ENCODE measurements at places on chromosomes 1 and 21. TPM values are rescaled to one million over a fixed set of nuclear protein-coding genes. Genes with fewer than 3 reads are reported as not detected.

Gene SLC44A3
- not detected for total RNA-seq

- no peak for DNase-seq
These were observed 207.9 kb downstream of the PAPPA2 start for GRCh38 chr1:176670853-176671252.

- no peak for DNase-seq
These were observed 6.7 kb upstream of the PTGER3 start for GRCh38 chr1:71054281-71054731.

- no peak for DNase-seq
These were observed 1.4 kb upstream of the KCNJ6 start for GRCh38 chr21:37917612-37918011.

GRCh38 chr1:112720800-112721199, 5.7 kb upstream of the PPM1J start:
- no peak for DNase-seq

Gene GART
- total RNA-seq = 187 TPM

DNA sequence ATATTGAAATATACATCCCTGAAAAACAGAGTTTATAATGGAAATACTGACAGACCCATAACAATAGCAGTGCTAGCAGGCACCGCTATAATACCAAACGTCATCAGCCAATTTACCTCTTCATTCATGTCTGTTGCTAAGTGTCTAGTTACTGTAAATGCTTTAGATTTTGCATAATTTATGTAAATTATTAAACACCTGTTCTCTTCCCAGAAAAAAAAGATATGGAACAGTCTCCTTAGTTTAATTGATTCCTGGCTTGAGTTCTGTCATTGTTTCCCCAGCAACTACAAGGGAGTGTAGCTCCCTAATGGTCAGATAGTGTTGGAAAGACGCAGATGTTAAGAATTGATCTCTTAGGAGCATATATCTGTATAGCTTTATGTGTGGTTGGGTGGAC, 817.9 kb upstream of the ADGRL2 start:
- DNase-seq = no peak

- DNase-seq = no peak
These were observed 63.7 kb downstream of the MATN1 start for GRCh38 chr1:30659702-30660101.

GRCh38 chr1:212962509-212962908, 12.2 kb downstream of the VASH2 start:
- no peak for DNase-seq

GRCh38 chr1:18962855-18963737, 6.6 kb upstream of the IFFO2 start:
- no peak for DNase-seq

GRCh38 chr1:8357329-8358101, 39.6 kb downstream of the SLC45A1 start:
- no peak for DNase-seq

DNA sequence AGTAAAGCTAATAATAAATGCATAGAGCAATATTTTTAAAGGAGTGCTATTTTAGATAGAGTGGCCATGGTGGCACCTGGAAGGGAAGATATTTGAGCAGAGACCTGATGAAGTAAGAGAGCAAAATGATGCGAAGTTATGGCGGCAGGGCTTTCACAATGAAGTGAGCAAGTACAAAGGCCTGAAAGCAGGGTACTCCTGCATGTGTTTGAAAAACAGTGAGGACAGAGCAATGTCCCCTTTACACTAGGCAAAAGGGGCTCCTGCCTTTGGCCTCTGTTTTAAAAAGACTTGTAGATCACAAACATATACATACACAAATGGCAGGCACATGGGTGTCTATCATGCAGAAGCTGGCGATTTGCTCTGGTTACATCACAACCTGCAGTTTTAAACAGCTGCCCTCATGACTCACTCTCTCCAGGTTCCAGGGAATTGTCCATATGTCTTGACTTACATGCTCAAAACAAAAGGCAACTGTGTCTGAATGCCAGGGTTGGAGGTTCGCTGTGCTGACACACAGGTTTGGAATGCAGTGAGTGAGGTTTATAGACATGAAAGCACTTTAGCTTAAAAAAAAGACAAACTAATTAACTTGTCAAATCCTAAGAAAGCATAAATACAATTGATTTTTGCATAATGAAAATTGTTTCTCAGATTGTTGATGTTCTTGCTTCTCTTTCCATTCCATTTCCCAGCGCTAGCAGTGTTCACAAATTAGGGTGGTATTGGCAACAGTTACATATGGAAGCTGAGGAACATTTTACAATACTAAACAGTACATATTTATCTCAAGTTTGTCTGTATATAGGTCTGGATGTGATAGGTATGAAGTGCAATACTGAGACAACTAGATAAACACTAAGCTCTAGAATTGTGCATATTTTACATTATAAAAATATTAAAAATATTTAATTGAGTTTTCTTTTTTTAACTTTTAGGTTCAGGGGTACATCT, 313.9 kb downstream of the BARHL2 start:
- DNase-seq = no peak

- no peak for DNase-seq
These were observed 121.9 kb downstream of the CYYR1 start for GRCh38 chr21:26451081-26451740.

Gene LIPI
- total RNA-seq = not detected

DNA sequence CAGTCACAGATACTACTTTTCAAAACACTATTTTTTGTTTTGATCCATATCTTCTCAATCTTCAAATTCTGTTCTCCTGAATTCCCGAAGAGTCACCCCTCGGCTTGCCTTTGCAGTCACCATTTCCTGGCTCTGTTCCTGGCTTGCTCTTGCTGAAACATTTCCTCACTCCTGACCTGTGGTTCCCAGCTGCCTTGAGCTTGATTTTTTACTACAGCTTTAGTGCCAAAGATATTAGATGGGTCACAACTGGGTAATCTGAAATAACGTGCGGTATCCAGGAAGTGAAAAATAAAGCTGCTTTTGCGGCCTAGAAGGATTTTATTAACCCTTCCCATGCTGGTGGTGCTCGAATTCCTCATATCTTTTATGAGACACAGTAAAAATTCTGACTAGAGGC, 318.8 kb downstream of the PCP4 start:
- no peak for DNase-seq

GRCh38 chr21:42311816-42312625, 3.2 kb downstream of the TFF3 start:
- no peak for DNase-seq

DNA sequence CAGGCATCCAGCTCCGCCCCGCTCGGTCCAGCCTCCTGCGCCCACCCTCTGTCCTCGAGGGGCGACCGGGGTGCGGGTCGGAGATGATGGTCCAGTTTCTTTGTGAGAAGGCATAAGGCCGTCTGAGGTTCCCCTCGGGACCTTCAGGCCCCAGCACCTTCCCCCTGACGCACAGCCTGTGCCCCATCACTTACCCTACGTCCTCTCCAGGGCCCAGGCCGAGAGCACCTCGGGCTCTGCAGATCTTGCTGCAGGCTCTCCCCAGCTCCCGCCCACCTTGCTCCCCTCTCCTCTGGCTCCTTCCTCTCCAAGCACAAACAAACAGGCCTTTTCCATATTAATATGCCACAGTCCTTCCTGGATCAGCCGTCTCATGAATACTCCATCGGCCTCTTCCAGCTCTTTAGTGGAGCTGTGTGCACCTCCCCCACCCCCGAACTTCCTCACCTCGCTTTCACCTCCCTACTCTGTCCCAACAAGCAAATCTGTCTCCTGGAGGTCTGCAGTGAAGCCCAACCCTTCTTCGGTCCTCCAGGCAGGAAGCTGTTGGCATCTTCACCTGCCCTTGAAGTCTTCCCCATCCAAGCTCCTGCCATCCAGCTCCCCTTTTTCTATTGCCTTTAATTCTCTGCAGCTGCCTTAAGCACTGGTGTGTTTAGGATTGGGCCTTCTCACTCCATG, 448 bp upstream of the COL9A2 start:
- no peak for DNase-seq

Gene ZNF648
- total RNA-seq = 0.12 TPM

DNA sequence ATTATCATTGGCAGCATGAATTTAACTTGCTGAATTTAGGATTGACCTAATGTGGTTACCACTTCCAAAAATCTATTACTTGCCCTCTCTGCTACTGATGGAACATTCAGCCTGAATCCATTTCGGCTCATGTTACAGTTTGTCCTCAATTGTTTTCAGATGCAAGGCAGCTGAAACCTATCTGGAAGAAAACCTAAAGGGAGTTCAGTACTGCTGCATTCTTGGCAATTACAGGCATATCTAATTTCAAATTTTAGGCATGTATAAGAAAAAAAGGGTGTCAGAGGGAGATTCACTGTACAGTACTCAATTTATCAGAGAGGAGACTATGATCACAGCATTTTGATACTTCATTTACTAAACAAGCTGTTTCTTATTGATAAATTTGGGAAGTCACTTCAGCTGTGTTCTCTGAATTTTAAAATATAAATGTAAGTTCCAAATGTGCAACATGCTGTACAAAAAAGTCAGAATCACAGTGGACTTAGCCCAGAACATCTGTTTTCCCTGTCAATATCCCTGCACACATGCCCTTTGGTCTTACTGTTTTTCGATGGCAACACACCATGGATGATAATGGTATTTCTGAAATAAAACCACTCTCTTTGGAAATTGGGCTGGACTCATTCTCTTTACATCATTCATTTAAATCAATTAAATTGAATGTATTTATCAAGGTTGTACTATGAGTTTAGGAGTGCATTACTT, 651.6 kb upstream of the ADGRL4 start:
- DNase-seq = no peak

Gene IPO13
- total RNA-seq = 16.0 TPM

DNA sequence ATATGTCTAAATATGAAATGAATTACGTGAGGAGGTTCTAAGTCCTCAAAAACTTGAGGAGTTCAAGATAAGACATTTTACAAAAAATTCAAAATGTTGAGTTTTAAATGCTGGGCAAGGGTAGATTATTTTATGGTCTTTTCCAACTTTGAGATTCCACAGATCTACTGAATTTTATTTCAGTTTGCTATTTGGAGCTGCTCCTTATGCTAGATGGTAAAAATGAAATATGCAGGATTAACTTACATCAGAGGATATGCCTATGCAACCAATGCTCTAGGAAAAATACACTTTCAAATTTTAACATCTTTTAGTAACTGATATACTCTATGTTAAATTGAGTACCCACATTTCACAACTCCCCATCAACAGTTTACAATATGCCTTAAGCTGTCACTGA, 83.1 kb downstream of the SCMH1 start:
- no peak for DNase-seq

Gene ETV3L
- not detected for total RNA-seq

Gene C4BPB
- total RNA-seq = 8.9 TPM

Gene LCE2D
- not detected for total RNA-seq

DNA sequence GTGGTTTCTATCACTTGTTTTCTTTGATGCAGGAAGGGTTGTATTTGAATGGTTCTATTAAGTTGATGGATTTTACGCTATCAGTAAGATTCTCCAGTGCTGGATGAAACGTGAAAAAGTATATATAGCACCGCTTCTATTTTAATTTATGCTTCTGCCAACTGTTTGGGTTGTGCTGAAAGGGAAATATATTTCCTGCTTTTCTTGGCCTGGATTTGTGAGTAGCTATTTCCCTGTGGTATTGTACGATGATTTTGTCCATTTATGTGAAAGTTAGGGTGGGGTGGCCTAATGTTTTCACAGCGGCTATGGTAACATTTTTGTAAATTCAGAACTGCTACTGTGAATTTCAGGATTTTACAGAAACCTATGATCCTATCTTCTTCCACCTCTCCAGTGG, 322 bp downstream of the C1orf162 start:
- DNase-seq = no peak

Gene KCNJ15
- 0.20 TPM for total RNA-seq

Gene CRYAA
- total RNA-seq = not detected

Gene THBS3
- 23.6 TPM for total RNA-seq

DNA sequence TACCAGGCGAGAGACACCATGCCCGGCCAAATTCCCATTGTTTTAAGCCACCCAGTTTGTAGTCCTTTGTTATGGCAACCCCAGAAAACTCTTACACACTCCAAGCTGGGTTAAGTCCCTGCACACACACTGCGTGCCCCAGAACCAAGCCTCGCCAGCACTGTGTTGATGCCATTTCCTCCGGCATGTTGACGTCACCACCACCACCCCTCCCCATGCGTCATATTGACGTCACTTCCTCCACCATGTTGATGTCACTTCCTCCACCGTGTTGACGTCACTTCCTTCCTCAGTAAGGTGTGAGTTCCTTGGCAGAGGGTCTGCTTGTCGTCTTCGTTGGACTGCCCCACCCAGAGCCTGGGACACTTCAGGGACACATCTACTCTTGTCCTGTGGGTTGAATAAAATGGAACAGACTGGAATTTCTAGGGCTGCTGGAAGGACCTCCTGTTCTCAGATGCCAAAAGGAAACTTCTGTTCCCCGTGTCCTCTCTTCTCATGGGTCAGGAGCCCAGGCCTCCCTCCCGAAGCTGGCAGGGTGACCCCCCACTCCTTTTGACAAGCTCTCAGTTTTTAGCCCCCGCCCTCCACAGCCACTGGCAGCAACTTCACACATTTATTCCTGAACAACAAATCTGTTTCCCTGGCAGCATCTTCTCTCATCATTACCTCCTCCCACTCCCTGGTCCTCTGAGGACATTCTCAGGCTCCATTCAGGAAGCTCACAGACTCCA, 643.3 kb downstream of the NPHP4 start:
- no peak for DNase-seq

GRCh38 chr1:55997536-55997935, 581.8 kb downstream of the PLPP3 start:
- DNase-seq = no peak

Gene LRRC53
- total RNA-seq = not detected

All from activated naive CD4-positive, alpha-beta T cell treated with anti-CD3 and anti-CD28 coated beads, Interleukin-2, amount 50 U/mL, for 72 hours (primary cell).